ENCODE measurements at places on chromosomes 4 and X. TPM values are rescaled to one million over a fixed set of nuclear protein-coding genes. Genes with fewer than 3 reads are reported as not detected.

Gene CD38
- 6.2 TPM for total RNA-seq

Gene SOD3
- 25.6 TPM for total RNA-seq

Gene GUCY1A1
- 18.8 TPM for total RNA-seq

Gene NPY1R
- total RNA-seq, result 5.5 TPM

Gene FRG2
- not detected for total RNA-seq
